ENCODE measurements at places on chromosomes 3 and 15. TPM values are rescaled to one million over a fixed set of nuclear protein-coding genes. Genes with fewer than 3 reads are reported as not detected.

The CCDC33 gene
- 0.08 TPM for polyA plus RNA-seq

The SMCO1 gene
- polyA plus RNA-seq, result not detected

The LTK gene
- 0.01 TPM for polyA plus RNA-seq

The GCSAM gene
- not detected for polyA plus RNA-seq

The ITGB5 gene
- 343 TPM for polyA plus RNA-seq

The EPHA3 gene
- polyA plus RNA-seq, result not detected

The CCR3 gene
- not detected for polyA plus RNA-seq

The PPP1R14D gene
- polyA plus RNA-seq, result 0.47 TPM

The LRRN1 gene
- polyA plus RNA-seq, result 0.01 TPM

The PARP3 gene
- polyA plus RNA-seq, result 21.5 TPM

DNA sequence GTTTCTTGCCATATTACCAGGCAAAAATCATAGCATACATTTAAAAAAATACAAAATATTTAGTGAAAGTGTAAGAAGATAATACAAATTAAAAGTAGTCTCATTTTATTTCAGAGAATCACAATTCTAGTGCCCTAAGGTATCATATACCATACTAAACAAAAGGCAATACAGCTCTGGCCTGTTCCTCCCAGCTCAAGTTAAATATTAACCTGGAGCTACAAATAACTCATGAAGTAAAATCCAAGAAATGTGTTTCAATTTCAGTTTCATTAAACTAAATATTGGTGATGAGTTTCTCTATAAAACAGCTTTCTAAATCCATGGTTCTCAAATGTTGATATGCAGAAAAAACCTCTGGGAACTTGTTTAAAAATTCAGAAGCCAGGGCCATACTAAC is 67.7 kb downstream of the INO80 start:
- peaks cover 15% of the 10 kb centered on the region for H3K36me3 ChIP-seq
- no peak overlapping the region for H3K4me3 ChIP-seq
- peaks cover 19% of the 10 kb centered on the region for H3K4me1 ChIP-seq
- DNase-seq, result peak; percentile 21
- H3K27me3 ChIP-seq, result no peaks in the 10 kb centered on the region

- peaks cover 65% of the 10 kb centered on the region for H3K4me1 ChIP-seq
- H3K27me3 ChIP-seq, result no peaks in the 10 kb centered on the region
- H3K36me3 ChIP-seq, result peaks cover 16% of the 10 kb centered on the region
- peak; percentile 37 for DNase-seq
- peak overlapping the region; percentile 70 for H3K4me3 ChIP-seq
- H3K27ac ChIP-seq, result peak overlapping the region; percentile 99
Measured at GRCh38 chr3:149216193-149216869, 5.3 kb downstream of the CP start.

- H3K27ac ChIP-seq, result no peak overlapping the region
- no peak for DNase-seq
- H3K4me1 ChIP-seq, result no peaks in the 10 kb centered on the region
- no peaks in the 10 kb centered on the region for H3K36me3 ChIP-seq
- H3K4me3 ChIP-seq, result no peak overlapping the region
Measured at GRCh38 chr3:190060192-190060775, 60.4 kb downstream of the P3H2 start.

DNA sequence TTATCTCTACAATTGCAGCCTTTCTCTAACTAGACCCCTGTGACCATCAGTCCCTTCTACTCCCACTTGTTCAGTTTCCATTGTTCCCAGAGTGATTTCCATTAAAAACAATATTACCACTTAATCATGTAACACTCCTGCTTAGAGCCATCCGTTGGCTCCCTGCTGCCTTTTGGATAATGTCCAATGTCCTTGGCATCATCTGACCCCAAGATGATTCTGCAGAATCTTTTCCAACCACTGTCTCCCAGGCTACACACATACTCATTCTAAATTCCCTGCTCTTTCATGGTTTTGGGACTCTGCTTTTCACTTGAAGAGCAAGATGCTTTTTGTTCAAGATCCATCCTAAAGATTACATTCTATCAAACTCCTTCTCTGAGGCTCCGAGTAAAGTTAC is 7.1 kb downstream of the KCNH8 start:
- H3K27me3 ChIP-seq, result no peaks in the 10 kb centered on the region
- no peaks in the 10 kb centered on the region for H3K4me1 ChIP-seq
- no peaks in the 10 kb centered on the region for H3K36me3 ChIP-seq
- no peak overlapping the region for H3K27ac ChIP-seq

DNA sequence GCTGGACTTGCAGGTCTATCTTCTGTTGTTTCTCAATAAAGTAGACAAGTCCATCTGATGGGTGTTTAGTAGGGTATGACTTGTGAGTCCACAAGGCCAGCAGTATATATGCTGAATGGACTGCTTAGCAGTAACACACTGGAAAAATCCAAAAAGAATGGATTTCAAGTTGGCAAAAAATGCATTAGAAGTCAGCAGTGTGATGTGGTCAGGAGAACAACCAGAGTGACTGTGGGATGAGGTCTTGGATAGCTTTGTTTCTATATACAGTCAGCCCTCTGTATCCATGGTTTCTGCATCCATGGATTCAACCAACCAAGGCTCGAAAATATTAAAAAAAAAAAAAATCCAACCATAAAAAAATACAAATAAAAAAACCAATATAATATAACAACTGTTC is 55.8 kb downstream of the LPP start:
- H3K27me3 ChIP-seq, result no peaks in the 10 kb centered on the region
- H3K4me1 ChIP-seq, result peaks cover 67% of the 10 kb centered on the region
- peaks cover 3% of the 10 kb centered on the region for H3K36me3 ChIP-seq
- DNase-seq, result no peak

DNA sequence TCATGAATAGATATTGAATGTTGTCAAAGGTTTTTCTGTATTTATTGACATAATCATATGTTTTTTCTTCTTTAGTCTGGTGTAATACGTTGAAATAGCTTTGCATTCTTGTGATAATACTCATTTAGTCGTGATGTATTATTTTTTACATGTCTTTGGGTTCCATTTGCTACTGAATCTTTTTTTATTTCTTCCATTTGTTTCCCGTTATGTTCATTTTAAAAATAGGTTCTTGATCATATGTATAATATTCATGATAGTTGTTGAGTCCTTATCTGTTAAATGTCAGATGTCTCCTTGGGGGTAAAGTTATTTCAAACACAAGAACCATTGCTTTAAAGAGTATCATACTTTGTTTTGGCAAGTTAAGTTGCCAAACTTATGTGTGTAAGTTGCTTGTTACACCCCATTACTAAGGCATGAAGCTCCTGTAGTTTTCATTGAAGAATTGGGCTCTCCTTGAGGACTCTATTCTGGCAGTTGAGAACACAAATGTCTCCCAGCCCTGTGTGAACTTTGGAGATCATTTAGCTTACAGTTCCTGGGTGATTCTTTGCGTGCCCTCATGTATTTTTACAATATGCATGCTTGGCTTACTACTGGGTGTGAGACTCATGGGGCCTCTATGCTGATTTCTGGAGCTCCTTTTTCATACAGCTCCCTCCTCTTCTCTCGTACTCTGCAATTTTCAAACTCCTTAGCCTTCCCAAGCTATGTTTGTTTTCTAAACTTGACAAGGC is 8.3 kb downstream of the AKAP13 start:
- H3K4me1 ChIP-seq, result peaks cover 38% of the 10 kb centered on the region
- no peak overlapping the region for H3K4me3 ChIP-seq
- H3K27me3 ChIP-seq, result no peaks in the 10 kb centered on the region
- no peak for DNase-seq
- no peak overlapping the region for H3K27ac ChIP-seq
- no peaks in the 10 kb centered on the region for H3K36me3 ChIP-seq

- H3K36me3 ChIP-seq, result no peaks in the 10 kb centered on the region
- H3K27ac ChIP-seq, result no peak overlapping the region
- no peak for DNase-seq
- no peak overlapping the region for H3K4me3 ChIP-seq
- no peaks in the 10 kb centered on the region for H3K4me1 ChIP-seq
Measured at GRCh38 chr3:13571831-13572750, 23.2 kb downstream of the FBLN2 start.

GRCh38 chr3:43017004-43017403 is 37.9 kb downstream of the GASK1A start:
- no peaks in the 10 kb centered on the region for H3K36me3 ChIP-seq
- no peak for DNase-seq
- H3K4me3 ChIP-seq, result no peak overlapping the region
- H3K4me1 ChIP-seq, result no peaks in the 10 kb centered on the region
- no peaks in the 10 kb centered on the region for H3K27me3 ChIP-seq

GRCh38 chr3:195153130-195153529 is 117.8 kb downstream of the XXYLT1 start:
- H3K36me3 ChIP-seq, result 0 out of 3 replicates have a peak, but pooled peaks cover 8% of the 10 kb centered on the region
- H3K4me3 ChIP-seq, result no peak overlapping the region
- peaks cover 69% of the 10 kb centered on the region for H3K4me1 ChIP-seq
- no peaks in the 10 kb centered on the region for H3K27me3 ChIP-seq

- no peak overlapping the region for H3K27ac ChIP-seq
- no peak for DNase-seq
- H3K36me3 ChIP-seq, result no peaks in the 10 kb centered on the region
- no peak overlapping the region for H3K4me3 ChIP-seq
- no peaks in the 10 kb centered on the region for H3K4me1 ChIP-seq
Measured at GRCh38 chr3:21642433-21642832, 108.6 kb downstream of the ZNF385D start.

GRCh38 chr15:22978691-22979237 is 1.4 kb downstream of the CYFIP1 start:
- H3K27ac ChIP-seq, result peak overlapping the region; percentile 54
- H3K27me3 ChIP-seq, result no peaks in the 10 kb centered on the region
- H3K4me1 ChIP-seq, result peaks cover 38% of the 10 kb centered on the region
- no peak for DNase-seq
- H3K36me3 ChIP-seq, result no peaks in the 10 kb centered on the region

- H3K4me3 ChIP-seq, result no peak overlapping the region
- no peak overlapping the region for H3K27ac ChIP-seq
- no peak for DNase-seq
- H3K27me3 ChIP-seq, result peaks cover 46% of the 10 kb centered on the region
- peaks cover 29% of the 10 kb centered on the region for H3K4me1 ChIP-seq
- no peaks in the 10 kb centered on the region for H3K36me3 ChIP-seq
Measured at GRCh38 chr15:63382966-63383710, 1.5 kb upstream of the CA12 start.

- H3K27ac ChIP-seq, result no peak overlapping the region
- H3K27me3 ChIP-seq, result peaks cover 5% of the 10 kb centered on the region
- H3K36me3 ChIP-seq, result no peaks in the 10 kb centered on the region
- no peak for DNase-seq
- H3K4me3 ChIP-seq, result no peak overlapping the region
Measured at GRCh38 chr15:79427781-79428598, 4.1 kb upstream of the MINAR1 start.

DNA sequence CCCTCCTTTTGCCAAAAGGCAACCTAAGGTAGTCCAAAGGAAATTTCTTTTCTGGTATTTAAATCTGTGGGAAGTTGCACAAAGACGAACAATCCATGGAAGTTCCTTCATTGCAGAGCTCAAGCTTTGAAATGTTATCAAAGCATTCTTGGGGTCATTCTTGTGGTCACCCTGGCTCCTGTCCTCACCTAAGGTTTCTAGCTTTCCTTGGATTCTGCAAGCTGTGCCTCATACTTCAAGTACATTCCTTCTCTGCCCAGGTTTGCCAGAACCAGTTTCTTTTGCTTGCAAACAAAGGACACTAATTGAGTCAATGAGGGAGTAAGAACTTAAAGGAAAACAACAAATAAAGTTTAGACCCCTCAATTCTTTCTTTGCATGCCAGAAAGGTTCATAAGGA is 329.8 kb upstream of the PDZRN3 start:
- H3K27me3 ChIP-seq, result no peaks in the 10 kb centered on the region
- DNase-seq, result no peak
- no peaks in the 10 kb centered on the region for H3K4me1 ChIP-seq
- no peak overlapping the region for H3K4me3 ChIP-seq
- no peak overlapping the region for H3K27ac ChIP-seq

GRCh38 chr3:193963808-193964516 is 172.0 kb upstream of the HES1 start:
- no peak overlapping the region for H3K27ac ChIP-seq
- no peak overlapping the region for H3K4me3 ChIP-seq
- no peaks in the 10 kb centered on the region for H3K36me3 ChIP-seq
- H3K27me3 ChIP-seq, result no peaks in the 10 kb centered on the region
- no peak for DNase-seq

DNA sequence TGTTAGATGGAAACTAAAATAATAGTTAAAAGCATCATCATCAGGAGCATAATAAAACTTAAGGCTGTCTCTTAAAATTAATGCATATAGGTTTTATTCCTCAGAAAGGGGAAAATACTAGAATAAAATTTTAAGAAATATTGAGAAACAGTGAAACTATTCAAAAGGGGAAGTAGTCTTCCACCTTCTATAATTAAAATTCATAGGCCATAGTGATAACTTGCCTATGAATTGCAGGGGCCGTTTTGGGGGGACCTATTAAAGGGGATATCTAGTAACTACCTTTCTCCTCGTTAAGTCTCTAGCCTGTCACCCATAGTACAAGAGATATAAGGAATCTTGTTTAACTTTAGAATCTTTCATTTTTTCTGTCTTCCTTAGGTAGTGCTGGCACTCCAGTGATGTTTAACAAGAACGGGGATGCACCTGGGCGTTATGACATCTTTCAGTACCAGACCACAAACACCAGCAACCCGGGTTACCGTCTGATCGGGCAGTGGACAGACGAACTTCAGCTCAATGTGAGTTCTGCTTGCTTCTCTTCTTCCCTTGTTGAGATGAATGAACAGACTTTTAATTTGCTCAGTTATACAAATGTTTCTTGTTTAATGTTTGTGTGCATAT is 600.4 kb downstream of the GRM7 start:
- no peaks in the 10 kb centered on the region for H3K36me3 ChIP-seq
- no peak overlapping the region for H3K4me3 ChIP-seq
- no peak for DNase-seq
- H3K27me3 ChIP-seq, result no peaks in the 10 kb centered on the region
- no peaks in the 10 kb centered on the region for H3K4me1 ChIP-seq

- no peak overlapping the region for H3K4me3 ChIP-seq
- no peaks in the 10 kb centered on the region for H3K36me3 ChIP-seq
- no peaks in the 10 kb centered on the region for H3K4me1 ChIP-seq
- no peak overlapping the region for H3K27ac ChIP-seq
- peaks cover 9% of the 10 kb centered on the region for H3K27me3 ChIP-seq
Measured at GRCh38 chr3:54372232-54372631, 249.9 kb downstream of the CACNA2D3 start.

DNA sequence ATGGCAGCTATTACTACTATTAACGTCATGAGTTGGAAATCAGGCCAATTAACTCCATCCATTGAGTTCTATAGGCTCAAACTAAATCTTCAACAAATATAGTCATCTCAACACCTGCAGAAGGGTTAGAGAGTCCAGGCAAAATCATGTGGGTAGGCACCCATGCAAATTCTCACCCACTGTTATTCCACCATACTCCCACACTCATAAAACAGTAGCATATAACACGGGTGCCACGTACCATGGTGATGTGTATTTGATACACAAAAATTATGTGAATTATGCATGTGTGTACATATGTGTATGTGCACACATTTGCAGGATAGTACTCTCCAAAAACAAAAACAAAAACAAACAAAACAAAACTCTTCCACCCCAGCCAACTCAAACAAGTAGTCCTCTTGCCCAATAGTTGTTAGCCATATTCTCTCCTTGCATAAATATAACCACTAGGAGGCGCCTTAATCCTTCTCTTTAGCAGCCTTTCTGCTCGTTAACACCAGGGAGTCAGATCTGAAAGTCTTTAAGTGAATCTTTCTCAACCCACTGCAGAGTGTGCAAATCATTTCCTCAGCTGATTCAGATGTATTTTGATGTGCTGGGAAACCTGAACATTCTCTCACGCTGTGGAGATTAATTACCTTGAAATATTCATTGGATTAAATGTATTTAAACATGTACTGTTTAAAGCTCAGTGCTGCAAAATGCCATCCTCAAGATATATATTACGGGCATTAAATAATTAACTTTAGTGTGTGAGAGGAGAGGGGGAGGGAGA is 38.0 kb upstream of the COPB2 start:
- no peaks in the 10 kb centered on the region for H3K4me1 ChIP-seq
- H3K4me3 ChIP-seq, result no peak overlapping the region
- H3K27me3 ChIP-seq, result no peaks in the 10 kb centered on the region
- H3K27ac ChIP-seq, result no peak overlapping the region
- no peaks in the 10 kb centered on the region for H3K36me3 ChIP-seq
